ENCODE measurements at places on chromosomes 6 and 20.

DNA sequence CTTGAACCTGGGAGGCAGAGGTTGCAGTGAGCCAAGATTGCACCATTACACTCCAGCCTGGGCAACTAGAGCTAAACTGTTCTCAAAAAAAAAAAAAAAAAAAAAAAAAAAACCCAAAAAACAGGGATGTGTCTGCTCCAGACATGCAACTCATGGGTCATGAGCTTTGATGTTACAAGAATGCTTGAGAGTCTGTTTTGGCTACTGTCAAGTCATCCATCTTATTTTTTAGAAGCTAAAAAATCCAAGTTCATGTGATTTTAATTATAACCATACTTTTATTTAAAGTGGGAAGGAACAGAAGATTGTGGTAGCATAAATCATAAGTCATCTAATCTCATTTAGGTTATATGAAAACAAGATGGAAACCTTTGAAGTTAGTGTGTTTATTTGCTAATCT, 120.6 kb downstream of the PDE7B start:
- DNase-seq = no peak

- no peak for DNase-seq
These were observed 29.0 kb upstream of the GTSF1L start for GRCh38 chr20:43755851-43756250.

GRCh38 chr20:60459212-60459611, 501.0 kb downstream of the CDH26 start:
- DNase-seq = no peak

DNA sequence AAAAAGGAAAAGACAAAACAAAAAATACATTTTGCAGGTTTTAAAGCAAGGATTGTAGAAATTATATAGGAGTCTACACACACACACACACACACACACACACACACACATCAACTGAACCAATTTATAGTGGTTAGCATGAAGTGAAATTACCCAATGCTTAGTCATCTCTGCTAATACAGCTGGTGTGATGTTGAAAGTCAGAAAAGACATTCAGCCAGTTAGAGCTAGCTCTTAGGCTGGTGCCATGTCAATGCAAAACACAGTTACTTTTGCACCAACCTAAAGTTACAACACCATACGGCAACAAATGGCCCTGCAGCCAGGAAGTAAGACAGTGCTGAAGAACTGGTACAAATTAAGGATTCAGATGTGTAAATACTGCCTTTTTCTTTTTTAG, 15.2 kb downstream of the FAM210B start:
- no peak for DNase-seq

DNA sequence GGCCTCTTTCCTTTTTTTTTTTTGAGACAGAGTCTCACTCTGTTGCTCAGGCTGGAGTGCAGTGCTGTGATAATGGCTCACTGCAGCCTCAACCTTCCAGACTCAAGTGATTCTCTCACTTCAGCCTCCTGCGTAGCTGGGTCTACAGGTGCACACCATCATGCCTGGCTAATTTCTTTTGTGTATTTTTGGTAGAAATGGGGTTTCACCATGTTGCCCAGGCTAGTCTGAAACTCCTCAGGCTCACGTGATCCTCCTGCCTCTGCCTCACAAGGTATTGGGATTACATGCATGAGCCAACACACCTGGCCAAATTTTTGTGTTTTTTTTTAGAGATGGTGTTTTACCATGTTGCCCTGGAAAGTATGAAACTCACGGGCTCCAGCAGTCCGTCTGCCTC, 29.3 kb downstream of the SRC start:
- no peak for DNase-seq

GRCh38 chr6:129767776-129768485, 58.0 kb upstream of the ARHGAP18 start:
- DNase-seq = no peak

DNA sequence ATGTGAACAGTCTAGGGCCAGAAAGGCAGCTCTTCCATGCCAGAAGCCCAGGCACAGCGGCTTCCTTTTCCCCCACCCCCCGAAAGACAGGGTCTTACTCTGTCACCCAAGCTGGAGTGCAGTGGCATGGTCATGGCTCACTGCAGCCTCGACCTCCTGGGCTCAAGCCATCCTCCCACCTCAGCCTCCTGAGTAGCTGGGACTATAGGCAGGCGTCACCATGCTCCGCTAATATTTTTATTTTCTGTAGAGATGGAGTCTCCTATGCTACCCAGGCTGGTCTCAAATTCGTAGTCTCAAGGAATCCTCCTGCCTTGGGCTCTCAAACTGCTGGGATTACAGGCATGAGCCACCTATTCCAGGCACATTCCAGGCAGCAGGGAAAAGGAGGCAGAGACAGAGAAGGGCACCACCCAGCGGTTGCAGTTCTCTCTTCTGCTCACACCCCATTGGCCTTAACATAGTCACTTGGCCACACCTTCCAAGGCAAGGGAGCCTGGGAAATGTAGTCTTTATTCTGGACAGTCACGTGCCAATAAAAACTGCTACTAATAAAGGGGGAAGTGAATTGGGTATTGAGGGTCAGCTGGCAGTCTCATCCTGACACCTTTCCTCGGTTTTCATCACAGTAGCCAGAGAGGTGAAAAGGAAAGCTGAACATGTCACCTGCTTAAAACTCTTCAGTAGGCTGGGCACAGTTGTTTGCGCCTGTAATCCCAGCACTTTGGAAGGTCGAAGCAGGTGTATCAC, 205.9 kb downstream of the ZMYND8 start:
- peak; percentile 8 for DNase-seq

Measured in stimulated activated CD8-positive, alpha-beta memory T cell treated with anti-CD3 and anti-CD28 coated beads, Interleukin-2, amount 100 ng/mL, for 48 hours (primary cell).